Heart right ventricle (tissue), 16 donors: ENCODE measurements at places on chromosomes 6 and 20. TPM values are rescaled to one million over a fixed set of nuclear protein-coding genes. Genes with fewer than 3 reads are reported as not detected.
A peak's percentile ranks its signal among the peaks of the same experiment; 100 is the strongest.

DNA sequence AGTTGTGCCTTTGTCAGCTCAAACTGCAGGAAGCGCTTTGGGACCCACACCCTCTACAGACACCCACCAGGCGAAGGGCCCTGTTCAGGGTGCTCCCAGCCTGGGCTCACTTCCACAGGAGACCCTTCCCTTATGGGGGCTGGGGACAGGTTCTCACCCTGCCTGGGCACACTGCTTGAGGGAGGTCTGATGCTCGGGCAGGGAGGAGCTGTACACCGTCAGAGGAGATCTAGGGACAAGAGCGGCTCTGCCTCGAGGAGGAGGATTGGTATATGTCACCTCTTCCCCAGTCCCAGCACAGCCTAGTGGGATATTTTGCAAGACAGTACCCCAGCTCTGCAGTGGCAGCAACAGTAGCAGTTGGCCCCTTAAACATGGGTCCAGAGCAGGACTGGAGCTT lies 26.9 kb downstream of the GJA10 start:
- no peak for DNase-seq

DNA sequence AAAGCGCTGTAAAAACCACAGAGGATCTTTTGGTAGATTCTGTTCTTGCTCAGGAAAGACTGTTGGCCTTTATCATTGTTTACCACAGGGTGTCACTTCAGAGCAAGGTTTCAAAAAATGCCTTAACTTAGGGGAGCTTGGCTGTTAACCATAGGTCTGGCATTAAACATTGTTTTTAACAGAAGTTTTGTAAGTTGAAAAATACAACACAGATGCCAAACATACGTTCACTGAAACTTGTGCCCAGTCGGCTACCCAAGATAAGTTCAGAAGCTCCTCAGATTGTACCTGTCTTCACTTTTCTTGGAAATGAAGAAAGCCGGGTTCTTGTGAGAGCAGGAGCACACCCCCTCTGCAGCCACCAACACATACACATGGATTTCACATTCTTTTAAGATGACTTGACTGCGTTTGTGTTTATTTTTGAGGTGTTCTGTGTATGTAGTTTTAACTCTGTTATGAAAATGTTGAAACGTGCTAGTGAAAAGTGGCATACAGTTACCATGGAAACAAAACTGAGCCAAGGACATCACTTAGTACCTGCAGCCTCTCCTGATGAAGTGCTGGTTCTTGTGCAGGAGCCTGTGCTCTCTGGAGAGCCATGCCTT lies 64.9 kb downstream of the SYCP2L start:
- DNase-seq, result no peak

DNA sequence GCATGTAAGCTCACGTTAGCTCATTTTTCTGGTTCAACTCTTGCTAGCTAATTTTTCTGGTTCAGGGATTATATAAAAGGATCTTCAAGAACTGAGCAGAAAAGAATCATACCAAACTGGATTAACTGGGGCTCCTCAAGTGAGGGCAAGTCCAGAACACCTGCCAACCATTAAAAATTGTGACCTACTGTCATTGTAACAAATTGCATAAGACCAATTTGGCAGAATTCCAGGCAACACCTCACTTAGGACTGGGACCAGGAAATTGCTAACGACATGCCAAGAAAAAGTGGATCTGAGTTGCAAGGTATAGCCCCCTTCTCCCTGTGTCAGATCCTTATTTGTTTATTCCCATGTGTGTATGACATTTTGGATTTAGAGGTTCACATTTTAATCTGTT lies 216.6 kb downstream of the HIVEP2 start:
- DNase-seq, result no peak

DNA sequence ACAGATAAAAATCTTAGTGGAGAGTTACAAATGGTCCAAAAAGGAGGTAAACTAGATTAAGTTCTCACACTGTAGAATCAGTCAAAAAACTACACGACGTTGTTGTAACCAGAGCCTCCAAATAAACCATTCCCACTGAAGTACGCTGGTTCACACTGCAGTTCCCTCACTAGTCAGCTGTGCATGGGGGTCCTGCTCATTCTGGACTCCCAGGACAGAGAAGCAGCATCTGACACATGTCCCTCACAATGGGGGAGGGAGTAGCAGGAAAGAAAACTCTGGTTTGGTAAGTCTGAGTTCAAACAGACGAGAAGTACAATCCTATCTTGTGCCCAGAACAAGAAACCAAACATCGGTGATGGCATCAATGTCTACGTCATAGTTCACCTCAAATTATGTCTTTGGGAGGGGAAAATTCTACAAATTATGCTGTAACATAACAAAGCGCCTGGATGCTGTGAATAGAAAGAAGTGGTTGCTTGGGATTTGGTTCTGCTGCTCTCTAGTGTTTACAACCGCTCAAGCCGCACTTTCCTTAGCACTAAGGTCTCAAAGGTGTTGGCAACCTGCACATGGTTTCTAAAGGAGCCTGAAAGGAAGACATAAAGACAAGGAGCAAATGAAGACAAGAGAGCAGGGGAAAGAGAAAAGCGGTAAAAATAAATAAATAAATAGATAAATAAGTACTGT lies 208.0 kb downstream of the GMDS start:
- DNase-seq, result no peak

- DNase-seq, result peak; percentile 30
These were observed 525 bp downstream of the NCOA7 start for GRCh38 chr6:125791151-125791819.

DNA sequence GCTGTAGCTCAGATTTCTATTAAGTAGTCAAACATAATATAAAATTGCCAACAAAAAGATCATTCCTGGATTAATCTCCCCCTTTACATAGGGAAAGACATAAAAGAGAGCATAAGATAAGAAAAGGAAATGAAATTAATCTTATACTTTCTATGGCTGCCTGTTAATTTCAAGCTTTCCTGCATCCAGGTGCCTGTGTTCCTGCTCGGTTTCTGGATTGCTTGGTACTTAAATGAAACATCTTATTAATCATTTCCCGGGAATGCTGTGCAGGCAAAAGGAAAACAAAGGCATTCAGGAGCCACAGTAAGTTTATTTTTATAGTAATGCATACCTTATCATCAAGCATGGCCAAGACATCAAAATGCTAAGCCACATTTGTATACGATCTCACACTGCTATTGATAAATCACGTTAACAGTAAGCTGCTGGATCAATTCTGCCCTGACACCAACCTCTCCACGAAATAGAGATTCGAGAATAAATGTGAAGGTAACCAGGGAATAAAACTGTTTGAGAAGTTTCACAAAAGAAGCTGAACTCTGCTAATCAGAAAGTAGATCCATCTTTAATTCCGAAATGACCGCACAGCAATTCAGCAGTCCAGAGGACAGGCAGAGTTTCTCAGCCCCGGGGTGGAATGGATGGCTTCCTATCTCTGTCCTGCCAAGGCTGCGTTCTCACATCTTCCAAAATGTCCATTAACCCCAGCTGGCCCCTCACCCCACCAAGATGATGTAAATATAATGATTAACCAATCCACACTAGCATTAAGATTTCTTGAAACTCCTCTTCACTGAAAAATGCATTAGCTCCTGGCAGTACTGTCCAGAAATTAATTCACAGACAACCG lies 32.6 kb upstream of the APCDD1L start:
- no peak for DNase-seq

- DNase-seq, result no peak
These were observed 13.2 kb upstream of the SALL4 start for GRCh38 chr20:51815383-51816076.

- DNase-seq, result no peak
These were observed 65.5 kb downstream of the GMDS start for GRCh38 chr6:2179950-2180349.

DNA sequence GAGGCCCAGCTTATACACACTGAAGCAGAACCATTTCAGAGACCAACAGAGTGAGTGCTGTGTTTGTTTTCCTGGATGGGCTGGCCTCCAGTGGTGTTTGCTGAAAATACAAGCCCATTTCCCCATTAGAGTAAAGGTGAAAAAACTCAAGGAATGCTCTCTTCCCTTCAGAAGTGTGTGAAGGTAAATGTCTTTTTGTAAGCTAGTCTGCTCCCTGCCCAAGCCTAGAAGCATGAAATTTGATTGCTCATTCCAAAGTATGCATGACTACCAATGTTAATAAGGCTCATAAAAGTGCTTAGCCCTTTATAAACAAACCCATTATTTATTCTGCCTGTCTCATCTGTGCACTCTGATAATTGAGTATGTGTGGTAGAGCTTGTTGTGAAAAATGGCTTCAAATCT lies 59.1 kb downstream of the ADGRF1 start:
- DNase-seq, result no peak

DNA sequence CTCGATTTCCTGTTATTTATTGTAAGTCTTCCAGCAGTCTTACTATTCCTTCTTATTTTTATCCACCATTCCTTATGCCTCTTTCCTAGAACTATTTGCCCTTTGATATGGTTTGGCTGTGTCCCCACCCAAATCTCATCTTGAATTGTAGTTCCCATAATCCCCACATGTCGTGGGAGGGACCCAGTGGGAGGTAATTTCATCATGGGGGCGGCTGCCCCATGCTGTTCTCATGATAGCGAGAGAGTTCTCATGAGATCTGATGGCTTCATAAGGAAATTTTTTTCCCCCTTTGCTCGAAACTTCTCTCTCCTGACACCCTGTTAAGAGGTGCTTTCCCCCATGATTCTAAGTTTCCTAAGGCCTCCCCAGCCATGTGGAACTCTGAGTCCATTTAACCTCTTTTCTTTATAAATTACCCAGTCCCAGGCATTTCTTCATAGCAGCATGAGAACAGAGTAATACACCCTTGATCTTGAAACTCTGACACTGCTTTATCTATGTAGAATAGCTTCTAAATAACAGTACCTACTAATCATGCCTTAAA lies 48.8 kb downstream of the PLN start:
- no peak for DNase-seq

DNA sequence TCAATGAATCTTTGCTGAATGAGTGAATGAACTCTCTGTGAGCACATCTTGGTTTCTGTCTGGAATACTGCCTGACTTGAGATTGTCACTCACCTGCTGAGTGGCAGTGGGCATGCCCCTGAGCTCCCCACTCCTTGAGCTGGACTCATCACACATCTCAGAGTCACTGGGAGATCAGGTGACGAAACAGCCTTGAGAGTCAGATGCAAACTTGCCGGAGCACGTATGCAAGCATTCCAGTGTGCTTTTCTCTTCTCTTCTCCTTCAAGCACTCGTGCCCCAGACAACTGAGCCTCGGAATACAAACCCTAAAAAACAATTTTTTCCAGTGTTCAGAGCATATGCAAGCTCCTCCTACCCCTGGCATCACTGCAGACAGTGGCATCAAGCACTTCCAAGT lies 9.4 kb upstream of the BMP7 start:
- DNase-seq, result no peak

DNA sequence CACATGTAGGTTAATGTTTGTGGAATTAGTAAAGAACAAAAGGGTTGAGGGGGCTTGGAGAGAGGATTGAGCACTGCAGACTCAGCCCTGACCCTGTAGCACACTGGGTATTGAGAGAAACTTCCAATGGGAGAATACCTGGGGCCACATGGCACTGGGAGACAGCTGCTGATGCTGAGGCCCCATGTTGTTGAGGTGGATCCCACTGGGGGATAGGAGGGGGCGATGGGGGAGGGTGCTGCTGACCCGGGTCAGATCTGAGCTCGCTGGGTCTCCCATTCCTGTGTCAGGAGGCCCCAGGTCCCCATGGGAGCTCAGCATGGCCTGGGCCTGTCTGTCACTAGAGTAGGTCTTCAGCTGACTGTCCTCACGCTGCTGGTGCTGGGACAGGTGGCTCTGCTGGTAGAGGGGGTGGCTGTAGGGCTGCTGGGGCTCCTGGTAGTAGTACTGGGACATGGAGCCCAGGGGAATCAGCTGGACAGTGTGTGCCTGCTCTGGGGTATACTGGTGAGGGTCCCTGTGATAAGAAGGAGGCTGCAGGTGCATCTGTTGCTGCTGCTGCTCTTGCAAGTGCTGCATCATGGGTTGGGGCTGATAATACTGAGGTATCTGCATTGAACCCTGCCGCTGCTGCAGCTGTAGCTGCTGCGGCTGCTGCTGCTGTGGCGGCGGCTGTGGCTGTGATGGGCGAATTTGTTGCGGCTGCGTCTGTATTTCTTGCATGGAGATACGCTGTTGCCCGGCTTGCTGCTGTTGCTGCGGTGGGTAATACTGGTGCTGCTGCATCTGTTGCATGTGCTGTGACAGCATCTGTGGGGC lies 50.6 kb upstream of the MRPS10 start:
- no peak for DNase-seq

DNA sequence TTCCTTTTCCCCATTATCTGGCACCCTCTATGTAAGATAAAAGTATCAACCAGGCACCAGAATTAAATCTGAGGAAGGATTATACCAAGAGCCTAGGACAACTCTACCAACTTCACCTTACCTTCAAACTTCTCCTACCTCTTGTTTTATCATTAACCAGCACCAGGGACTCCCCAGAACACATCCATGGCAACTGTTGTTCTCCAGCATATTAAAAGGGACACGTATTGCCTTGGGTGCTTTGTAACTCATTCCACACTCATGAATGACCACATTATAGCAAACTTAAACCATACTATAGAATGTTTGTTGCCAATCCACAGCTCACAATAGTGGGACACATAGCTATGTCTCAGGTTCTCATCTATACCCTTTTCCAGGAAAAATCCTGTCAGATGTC lies 11.9 kb upstream of the FBXL4 start:
- no peak for DNase-seq

GRCh38 chr6:41200296-41200900 lies 551 bp downstream of the TREML2 start:
- no peak for DNase-seq

TRERF1 gene
- total RNA-seq, result 1.2 TPM

PBOV1 gene
- total RNA-seq, result not detected

SYNDIG1 gene
- total RNA-seq, result 31.6 TPM

ZSCAN31 gene
- 10.3 TPM for total RNA-seq
